Occipital lobe (tissue), 3 donors: ENCODE measurements at places on chromosomes 16 and 17. TPM values are rescaled to one million over a fixed set of nuclear protein-coding genes. Genes with fewer than 3 reads are reported as not detected.

The TNFRSF13B gene
- total RNA-seq = not detected

The MYO15B gene
- total RNA-seq = 15.9 TPM

The FOXC2 gene
- total RNA-seq = 0.62 TPM

DNA sequence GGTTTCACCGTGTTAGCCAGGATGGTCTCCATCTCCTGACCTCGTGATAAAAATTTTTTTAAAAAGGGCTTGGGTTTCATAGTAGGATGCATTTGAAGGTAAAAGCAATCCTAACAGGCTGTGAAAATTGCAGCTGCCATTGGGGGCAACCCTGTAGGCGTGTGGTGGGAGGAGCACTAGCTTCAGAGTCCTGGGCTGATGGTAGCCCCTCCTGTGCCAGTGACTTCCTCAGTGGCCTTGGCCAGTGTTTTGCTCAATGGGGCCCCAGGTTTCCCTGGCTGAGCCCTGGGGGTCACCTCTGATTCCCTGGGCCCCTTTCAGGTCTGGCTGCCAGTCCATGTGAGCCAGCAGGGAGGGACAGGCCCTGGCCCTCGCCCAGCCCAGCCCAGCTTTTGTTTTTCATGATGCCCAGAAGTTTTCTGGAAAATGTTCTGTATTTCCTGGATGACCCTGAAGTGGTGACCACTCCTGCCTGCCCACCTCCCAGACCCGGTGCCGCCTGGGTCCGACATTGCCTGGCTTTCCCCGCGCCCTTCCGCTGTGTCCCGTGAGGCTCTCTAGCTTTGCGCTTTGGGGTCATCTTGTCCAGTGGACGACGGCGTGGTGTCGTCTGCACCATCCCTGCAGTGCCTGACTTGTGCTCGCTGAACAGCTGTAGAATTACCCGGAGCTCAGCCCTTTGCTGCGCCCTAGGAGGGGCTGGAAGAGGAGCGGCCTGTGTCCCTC is 9.4 kb downstream of the MGRN1 start:
- DNase-seq = no peak

DNA sequence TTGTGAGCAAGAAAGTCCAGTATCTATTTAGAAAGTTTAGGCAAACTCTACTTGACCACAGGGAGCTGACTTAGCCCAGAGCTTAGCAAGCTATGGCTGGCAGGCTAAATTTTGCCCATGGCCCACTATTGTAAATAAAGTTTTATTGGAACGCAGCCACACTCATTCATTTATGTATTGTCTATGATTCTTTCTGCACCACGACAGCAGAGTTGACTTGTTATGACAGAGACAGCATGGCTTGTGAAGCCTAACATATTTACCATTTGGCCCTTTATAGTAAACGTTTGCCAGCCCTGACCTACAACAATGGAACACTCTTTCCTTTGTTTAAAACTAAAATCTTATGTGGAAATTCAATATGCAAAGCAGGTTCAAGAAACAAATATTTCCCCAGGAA is 100.0 kb upstream of the ZFHX3 start:
- no peak for DNase-seq

- DNase-seq = no peak
Observed at GRCh38 chr17:17375841-17376240, 72.7 kb downstream of the NT5M start.

- no peak for DNase-seq
Observed at GRCh38 chr16:17316005-17316404, 154.8 kb downstream of the XYLT1 start.

DNA sequence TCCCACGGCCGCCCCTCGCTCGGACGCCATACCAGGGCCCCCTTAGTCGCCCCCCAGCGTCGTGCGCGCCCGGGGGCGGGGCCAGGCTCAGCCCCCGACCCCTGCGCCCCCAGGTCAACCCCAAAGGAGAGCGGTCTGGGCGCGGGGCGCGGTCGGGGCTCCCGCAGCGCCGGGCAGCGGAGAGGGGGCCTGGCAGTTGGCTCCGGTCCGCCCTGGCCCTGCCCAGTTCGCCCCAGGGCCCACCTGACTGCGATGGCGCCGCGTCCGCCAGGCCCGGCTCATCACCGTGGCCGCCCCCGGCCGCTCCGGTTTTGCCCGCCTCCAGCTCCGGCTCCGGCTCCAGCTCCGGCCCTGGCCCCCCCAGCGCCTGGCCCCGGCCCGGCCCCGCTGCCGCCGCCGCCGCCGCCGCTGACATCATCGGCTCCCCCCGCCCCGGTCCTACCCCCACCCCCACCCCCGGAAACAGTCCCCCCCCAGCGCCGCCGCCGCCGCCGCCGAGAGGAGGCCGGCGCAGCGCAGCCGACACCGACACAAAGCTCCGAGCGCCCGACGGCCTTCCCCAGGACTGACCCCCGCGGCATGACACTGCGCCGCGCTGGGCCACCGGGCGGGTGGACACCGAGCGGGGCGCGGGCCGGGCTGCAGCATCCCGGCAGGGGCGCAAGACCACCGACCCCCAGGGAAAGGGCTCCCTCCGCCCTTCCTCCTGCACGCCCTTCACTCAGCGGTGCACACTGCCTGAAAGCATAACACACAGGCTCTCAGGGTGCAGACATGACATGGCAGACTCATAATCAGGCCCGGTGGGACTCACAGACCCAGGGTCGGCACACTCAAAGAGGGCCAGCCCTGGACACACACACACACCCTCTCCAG is at the start of gene ZBTB4:
Gene ZBTB4 (minus strand): TSS at position 419 of the 876 bp plus-strand sequence. CDS start 12,830 bp downstream, outside the sequence.
- peak; percentile 69 for DNase-seq

DNA sequence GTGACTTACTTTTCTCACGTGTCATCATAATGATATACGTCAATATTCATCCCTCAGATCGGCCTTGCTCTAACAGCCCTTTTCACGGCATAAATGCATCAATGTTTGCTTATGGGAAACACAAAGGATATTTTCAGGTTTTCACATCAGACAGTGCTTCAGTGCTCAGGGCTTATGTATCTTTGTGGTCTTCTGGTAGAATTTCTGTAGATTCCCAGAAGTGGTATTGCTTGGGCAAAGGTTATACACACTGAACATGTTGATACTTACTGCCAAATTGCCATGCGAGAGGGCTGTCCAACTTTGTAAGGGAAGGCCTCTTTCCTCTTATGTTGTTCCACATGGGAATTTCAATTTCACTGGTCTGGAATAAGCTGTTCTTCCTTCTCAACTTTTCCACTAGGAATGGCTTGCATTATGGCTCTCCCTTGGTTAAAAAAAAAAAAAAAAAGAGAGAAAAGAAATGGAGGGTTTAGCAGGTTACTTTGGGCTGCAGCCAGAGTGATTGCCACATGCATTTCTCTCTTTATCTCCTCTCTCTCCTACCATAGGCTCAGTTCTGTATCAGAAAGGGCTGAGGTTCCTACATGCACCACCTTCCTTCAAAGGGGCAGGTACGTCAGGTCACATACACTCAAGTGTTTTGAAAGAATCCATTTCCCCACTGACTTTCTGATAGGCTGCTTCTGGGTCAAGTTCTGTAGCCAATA is 19.3 kb downstream of the DHODH start:
- no peak for DNase-seq

DNA sequence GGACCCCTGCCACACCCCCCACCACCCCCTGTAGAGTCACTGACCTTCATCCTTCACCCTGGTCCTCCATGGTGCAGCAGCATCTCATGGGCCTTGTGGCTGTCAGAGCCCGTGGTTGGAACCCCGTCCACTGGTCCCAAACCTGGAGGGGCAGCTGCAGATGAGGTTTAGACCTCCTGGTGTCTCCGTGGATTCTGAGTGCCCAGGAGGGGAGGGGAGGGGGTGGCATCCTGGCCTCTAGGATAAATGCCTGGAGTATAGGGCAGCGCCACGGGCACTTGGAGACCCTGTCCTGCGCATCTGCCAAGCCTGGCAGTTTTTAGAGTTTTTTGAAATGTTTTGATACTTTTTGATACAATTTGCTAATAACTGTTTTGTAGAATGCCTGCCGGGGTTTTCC is 17.5 kb downstream of the KLHL36 start:
- no peak for DNase-seq

DNA sequence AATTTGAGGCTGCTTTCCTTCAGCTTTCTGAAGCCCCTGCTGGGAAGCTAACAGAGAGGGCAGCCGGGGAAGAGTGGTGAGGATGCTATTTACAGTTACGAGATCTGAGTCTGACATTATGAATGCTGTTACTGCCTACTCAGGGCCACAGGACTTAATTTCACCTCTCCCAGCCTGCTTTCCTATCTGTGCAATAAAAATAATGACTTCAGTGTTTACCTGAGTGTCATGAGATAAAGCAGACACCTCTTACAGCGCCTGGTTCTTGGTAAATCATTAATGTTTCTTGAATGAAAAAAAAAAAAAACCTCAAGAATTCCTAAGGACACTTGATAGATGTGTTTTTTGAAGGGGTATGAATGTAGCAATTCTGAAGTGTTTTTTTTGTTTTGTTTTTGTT is 24.2 kb upstream of the CPHXL start:
- no peak for DNase-seq

DNA sequence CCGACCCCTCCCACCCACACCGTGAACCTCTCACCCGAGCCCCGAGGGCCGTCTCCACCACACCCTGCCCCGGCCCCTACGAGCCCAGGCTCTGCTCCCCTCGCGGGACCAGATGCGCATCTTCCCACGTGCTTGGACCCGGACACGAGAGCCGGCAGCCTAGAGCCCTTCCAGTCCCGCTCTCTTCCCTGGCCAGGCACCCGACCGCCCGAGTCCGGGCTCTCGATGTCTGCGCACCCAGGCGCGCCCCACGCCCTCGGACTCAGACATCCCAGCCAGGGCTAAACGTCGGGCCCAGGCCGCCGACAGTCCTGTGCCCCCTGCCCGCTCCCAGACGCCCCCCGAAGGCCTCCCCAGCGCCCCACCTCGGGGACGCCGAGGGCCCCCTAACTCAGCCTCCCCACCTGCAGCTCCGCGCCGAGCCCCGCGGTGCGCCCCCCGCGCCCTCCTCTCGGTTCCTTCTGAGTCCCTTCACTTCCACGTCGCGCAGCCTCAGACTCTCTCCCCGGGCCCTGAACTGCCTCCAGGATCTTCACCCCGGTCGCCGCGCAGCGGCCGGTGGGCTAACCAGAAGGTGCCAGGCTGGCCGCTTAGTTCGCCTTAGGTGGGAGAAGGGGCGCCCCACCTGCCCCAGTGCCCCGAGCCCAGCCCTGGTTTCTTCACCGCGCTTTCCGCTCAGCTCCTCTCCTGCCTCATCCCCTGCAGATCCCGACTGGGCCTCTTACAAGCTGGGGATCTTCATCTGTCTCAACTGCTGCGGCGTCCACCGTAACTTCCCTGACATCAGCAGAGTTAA is 688 bp downstream of the ADAP2 start:
- DNase-seq = no peak

GRCh38 chr17:63447471-63448009 is 1.4 kb upstream of the CYB561 start:
- DNase-seq = no peak

DNA sequence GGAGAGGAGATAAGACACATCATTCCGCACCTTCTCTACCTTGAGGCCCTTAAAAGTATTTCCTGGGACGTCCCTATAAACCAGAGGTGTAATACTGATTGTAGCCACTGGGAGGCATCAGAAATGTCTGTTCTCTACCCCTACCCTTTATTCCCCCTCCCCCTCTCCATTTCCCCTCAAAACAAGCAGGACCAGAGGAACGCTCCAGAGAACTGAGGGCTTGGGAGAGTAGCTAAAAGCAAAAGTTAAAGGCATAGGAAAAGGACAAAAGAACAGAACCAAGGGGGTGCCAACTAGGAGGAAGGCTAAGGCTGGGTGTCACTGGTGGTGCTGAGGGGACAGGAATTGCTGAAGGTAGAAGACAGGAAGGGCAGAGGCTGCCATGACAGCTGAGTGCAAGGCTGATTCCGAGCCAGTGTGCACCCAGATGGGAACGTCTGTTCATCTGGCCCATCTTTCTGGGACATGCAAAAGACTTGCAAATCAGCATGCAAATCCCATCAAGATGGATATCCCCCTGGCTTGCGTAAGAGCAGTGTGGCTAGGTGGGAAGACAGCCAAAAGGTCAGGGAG is 6.7 kb downstream of the CAMTA2 start:
- no peak for DNase-seq

DNA sequence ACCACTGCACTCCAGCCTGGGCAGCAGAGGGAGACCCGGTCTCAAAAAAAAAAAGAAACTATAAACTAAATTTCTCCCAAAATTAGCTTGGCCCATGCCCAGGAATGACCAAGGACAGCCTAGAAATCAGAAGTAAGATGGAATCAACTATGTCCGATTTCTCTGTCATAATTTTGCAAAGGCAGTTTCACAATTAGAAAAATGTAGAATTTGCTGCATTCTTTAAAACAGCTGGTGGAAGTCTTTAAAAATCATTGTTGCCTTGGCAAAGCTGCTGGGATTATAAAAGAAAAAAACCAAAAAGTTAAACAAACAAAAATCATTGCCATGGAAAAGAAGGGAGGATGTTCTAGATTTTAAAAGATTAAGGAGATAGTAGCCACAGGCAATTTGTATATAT is 32.4 kb downstream of the WWP2 start:
- no peak for DNase-seq
